ENCODE measurements at places on chromosomes 6 and 20.

DNA sequence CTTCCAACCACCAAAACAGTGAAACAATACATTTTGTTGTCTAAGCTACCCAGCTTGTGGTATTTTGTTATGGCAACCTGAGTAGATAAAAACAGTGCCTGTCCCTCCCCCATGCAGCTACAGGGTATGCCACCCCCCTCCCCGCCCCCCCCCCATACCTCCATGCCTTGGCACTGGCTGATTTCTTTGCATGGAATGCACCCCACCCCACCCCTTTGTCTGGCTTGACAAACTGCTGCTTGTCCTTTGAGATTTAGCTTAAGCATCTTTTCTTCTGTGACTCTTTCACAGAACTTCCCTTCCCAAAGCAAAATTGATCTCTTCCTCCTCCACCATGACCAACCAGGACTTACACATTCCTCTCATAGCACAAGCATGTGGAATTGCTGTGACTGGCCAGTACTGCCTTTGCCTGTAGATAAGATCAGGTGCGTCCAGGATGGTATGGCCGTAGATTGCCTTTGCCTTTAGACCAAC, 64.6 kb upstream of the ADGRF1 start:
- no peak for DNase-seq

DNA sequence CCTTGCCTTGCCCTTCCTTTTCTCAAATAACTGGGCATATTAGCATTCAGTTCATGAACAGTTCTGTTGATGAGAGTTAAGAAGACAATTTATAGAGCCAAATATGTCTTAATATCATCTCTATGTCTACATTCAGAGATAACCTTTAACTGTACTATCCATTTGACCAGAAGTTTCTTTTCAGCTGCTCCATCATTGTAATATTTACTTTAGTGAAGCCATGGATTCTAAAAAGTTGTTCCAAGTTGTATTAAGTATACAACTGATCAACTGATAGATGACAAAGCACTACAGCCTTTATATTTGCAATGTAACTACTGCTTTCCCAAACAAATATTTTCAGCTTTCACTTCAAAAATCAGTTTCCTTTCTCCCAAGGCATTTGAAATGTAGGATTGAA, 1252.7 kb downstream of the EPHA7 start:
- DNase-seq = no peak

DNA sequence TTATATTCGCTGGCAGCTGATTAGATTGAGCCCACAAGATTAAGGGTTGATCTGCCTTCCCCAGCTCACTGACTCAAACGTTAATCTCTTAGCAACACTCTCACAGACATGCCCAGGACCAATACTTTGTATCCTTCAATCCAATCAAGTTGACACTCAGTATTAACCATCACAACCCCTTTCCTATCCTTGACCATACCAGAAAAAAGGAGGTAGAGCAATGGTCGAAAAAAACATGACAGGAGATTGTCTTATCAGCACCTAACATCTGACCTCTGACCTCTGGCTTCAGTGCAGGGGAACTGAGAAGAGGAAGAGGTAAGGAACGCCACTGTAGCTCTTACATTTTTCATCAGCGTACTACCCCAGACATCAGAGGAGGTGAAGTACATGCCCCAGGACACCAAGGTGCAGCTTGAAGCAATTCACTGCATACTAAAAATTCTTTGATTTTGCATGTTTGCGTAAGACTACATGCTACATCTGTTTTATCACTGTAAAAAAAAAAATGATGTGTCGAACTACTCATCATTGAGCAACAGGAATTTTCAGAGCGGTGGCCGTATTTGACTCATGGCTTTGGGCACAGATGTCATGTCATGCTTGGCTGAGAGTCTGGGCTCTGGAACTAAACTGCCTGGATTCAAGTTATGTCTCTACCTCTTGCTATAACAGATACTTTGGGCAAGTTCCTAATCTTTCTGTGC, 188.0 kb upstream of the TAB2 start:
- no peak for DNase-seq

- no peak for DNase-seq
These were observed 17.6 kb downstream of the ZHX3 start for GRCh38 chr20:41299899-41300298.

DNA sequence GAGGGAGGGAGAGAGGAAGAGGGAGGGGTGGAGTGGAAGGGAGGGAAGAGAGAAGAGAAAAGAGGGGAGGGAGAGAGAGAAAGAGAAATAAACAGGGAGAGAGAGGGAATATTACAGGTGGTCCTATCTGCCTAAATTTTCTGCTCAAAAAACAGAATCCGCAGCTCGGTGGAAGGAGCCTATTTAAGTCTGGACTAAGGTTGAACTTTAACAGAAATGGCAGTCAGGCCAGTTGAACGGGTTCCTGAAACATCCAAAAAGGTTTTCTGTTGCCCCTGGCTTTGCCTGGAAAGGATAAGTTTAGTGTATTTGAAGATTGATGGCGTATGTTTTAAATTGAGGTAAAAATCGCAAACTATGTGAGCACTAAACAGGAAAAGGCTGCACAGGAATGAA, 2.2 kb downstream of the TFAP2B start:
- no peak for DNase-seq

- DNase-seq = no peak
These were observed 52.9 kb upstream of the CTNNBL1 start for GRCh38 chr20:37640600-37641561.

DNA sequence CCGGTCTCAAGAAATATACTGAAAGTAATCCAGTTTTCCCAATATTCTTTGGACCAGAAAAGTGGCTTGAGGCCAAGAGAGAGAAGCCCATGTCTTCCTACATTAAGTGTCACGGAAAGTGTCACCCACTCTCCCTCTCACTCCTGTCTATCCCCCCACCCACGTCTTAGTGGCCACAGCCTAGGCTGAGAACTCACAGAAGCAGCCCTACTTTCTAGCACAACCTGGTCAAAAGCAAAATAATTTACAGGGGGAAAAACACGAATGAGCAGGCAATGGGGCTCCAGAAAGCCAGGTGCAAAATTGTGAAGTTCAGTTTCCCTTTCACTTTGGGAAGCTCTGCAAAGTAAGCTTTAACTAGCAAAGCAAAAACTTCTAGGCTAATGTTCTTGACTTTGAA, 118.0 kb downstream of the OPRM1 start:
- DNase-seq = no peak

GRCh38 chr6:28597924-28598722, 72.4 kb downstream of the GPX5 start:
- no peak for DNase-seq

- peak; percentile 31 for DNase-seq
These were observed 29.0 kb upstream of the EEF1E1 start for GRCh38 chr6:8131265-8131897.

GRCh38 chr20:6480328-6481200, 286.9 kb upstream of the BMP2 start:
- DNase-seq = no peak

GRCh38 chr20:46914789-46915379, 20.2 kb downstream of the EYA2 start:
- no peak for DNase-seq

DNA sequence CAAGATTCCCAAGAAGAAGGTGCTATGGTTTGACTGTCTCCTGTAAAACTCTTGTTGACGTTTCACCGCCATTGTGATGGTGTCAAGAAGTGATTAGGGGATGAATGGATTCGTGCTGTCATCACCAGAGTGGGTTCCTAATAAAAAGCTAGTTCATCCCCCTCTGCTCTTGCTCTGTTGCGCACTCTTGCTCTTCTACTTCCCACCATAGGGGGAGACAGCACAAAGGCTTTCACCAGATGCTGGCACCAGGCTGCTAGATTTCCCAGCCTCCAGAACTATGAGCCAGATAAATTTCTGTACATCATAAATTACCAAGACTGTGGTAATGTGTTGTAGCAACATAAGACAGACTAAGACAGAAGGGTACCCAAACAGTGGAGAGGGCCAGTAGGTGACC, 21.6 kb upstream of the CCDC28A start:
- no peak for DNase-seq

- DNase-seq = no peak
These were observed 88.8 kb downstream of the CD24 start for GRCh38 chr6:106885679-106886078.

DNA sequence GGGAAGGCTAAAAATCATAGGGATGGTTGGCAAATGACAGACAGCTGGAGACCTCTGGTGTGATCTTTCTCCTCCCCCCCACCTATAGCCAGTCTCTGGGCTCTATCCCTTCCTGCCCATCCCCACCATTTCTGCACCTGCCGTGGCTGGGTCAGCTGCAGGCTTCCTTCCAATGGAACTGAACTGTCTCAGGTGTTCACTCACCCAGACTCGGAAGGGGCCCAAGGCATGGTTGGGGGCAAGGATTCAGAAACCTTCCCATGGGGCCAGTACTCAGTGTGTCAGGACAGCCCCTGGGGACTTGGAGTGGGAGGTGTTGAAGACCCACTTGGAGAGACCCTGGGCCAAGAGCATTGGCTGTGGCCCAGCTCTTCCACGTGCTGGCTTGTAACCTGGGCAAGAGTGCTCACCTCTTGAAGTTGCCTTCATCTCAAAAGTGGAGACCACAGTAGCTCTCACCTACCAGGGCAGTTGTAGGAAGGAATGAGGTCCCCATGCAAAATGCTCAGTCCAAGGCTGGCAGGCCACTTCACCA, 1.7 kb upstream of the PHACTR3 start:
- no peak for DNase-seq

- DNase-seq = no peak
These were observed 391.6 kb downstream of the ADGRB3 start for GRCh38 chr6:69026715-69027114.

GRCh38 chr6:145309842-145310535, 425.3 kb downstream of the EPM2A start:
- no peak for DNase-seq

GRCh38 chr6:7183707-7184106, 75.9 kb downstream of the RREB1 start:
- no peak for DNase-seq

DNA sequence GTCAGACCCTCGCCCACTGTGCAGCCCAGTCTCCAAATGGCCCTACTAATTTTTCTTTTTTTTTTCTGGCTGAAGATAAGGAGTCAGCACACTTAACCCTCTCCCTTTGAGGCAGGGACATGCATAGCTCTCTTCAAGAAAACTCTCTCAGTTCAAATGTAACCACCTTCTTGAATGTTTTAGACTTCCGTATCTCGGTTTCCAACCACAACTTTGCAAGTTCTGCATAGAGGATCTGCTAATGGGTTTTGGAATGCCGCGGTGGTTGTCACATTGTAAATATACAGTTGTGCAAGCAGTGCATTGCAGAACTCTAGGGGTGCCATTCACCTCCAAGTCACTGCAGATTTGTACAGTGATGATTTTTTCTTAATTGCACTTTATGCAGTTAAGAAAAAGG, 59.4 kb upstream of the SLC35B3 start:
- no peak for DNase-seq

- DNase-seq = no peak
These were observed 395.9 kb downstream of the CDH26 start for GRCh38 chr20:60354024-60354580.

DNA sequence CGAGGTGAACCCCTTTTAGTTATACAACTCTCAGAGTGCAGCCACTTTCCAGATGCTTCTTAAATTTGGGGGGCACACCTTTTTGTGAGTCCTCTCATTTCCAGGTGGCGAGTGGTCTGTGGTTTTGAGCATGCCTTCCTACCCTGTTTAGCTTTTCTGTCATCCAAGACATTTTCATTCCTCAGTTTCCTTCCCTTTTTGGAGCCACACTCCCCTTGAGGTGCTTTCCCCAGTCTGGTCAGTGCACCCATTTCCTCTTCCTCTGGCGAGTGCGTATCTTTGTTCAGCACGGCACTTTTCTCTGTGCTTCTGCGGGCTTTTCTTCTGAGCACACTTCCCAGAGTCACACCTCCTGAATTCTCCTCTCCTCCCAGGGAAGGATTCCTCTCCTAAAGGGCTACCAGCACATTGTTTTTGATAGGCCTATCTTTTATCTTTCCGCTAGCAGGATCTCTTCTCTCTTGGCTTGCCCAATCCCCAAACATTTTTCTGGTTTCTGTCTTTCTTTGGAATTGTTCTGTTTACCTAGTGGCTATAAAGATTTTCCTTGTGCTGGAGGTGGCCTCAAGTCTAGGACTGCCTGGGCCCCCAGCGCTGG, 1.4 kb downstream of the PHF20 start:
- no peak for DNase-seq

DNA sequence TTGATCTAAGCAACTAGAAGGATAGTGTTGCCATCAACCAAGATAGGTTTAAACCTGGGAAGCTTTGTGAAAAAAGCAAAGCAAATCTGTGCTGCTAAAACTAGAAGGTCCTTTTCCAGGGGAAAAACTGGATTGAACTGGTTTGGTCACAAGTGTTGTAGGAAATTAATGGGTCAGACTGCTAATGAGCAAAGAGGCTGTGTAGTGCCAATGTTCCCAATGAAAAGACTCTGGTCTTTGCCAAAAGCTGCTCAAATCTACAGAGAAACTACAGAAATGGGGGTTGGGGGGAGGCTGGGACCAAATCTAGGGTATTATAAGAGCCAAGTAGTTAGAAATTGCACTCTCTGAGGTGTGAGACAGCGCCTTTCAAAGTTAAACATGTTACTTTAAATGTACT, 85.0 kb downstream of the PLCG1 start:
- no peak for DNase-seq

- DNase-seq = no peak
These were observed 219.9 kb downstream of the HDGFL1 start for GRCh38 chr6:22789315-22789714.

DNA sequence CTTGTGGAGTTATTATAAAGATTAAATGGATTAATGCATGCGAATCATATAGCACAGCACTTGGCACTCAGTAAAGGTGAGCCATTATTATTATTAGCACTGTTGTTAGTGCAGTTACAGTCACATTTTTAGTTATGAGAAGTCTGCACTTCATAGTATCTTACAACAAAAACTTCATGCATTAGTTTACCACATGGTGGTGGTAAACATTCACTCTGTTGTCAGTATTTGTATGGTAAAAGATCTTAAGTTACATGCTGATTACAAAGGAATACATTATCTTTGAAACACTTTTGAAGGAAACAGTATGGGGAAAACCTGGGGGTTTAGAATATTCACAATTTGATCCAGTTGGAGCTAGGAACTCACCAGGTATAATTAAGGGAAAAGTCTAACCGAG, 20.8 kb downstream of the TMEM14A start:
- DNase-seq = no peak

DNA sequence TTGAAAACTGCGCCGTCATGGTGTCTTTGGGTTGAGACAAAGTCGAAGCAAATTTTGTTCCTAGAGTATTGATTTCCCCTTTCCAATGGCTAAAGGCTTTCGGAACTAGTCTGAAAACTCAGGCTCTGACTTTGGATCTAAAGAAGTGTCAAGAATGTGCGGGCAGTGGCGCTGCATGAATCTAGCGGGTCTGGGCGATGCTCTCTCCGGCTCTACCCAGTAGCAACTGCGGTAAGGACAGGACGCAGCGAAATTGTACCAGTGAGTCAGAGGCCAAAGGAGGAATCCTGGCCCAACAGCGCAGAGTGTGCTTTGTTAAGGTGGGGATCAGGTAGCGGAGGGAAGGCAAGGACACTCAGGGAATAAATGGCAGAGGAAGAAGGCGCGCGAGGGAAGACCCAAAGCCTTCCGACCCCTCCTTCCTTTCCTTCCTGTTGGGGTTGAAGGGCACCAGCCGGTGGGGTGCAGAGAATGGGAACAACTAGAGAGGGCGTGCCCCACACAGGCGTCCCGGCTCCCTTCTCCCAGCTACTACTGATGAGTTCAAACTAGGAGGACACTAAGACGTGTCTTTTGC, 32.1 kb downstream of the HLA-F start:
- no peak for DNase-seq
